ENCODE measurements at places on chromosomes 5 and 9.

DNA sequence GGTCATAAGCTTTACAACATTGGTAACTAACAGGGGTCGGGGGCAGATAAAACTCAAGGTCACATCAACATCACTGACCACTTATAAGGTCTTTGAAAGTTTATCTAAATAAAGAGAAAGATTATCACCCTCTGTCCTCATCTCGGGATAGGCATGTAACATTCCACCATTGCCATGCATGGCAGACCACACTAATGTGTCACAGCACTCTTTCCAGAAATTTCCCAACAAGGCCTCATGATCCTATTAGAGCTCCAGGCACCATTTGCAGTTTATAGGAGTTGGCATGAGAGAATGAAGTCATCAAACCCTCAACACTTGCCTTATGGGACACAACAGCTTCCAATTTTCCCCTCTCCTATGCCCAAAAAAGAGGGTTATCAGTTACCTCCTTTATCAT is 31.9 kb upstream of the ZNF622 start:
- no peak for DNase-seq

DNA sequence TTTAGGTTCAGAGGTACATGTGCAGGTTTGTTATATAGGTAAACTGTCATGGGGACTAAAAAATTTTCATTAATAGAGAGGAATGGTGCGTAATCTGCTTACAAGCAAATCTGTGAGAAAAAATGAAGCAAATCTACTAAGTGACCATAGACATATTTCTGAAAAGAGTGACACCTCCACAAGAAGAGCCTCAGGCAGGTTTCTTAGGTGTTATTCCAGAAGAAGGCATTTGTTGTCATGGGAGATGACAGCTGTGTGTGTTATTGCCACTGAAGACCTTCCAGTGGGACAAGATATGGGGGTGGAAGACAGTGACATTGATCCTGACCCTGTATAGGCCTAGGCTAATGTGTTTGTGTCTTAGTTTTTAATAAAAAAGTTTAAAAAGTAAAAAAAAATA is 68.8 kb upstream of the PANK3 start:
- no peak for DNase-seq

GRCh38 chr9:97983589-97984187 is 547 bp downstream of the ANP32B start:
- peak; percentile 67 for DNase-seq

GRCh38 chr5:31106278-31106677 is 87.2 kb upstream of the CDH6 start:
- no peak for DNase-seq

- DNase-seq: no peak
These were observed 1295.6 kb upstream of the CDH6 start for GRCh38 chr5:29897916-29898315.

DNA sequence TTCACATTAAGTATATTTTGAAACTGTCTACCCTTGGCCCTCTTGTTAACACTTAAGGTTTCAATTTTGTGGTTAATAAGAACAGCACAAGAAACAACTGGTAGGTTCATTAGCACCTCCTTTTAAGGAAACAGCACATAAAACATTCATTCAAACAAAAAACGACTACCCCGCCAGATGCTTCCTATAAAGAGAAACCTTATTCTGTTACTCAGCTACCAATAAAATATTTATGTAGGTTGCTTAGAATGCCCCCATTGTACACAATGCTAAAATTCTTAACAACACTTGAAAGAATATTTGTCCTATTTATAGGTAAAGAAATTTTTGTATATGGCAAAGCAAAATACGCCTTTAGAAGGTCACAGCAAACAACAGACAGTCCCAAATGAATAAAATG is 23.2 kb downstream of the CDK5RAP2 start:
- no peak for DNase-seq

DNA sequence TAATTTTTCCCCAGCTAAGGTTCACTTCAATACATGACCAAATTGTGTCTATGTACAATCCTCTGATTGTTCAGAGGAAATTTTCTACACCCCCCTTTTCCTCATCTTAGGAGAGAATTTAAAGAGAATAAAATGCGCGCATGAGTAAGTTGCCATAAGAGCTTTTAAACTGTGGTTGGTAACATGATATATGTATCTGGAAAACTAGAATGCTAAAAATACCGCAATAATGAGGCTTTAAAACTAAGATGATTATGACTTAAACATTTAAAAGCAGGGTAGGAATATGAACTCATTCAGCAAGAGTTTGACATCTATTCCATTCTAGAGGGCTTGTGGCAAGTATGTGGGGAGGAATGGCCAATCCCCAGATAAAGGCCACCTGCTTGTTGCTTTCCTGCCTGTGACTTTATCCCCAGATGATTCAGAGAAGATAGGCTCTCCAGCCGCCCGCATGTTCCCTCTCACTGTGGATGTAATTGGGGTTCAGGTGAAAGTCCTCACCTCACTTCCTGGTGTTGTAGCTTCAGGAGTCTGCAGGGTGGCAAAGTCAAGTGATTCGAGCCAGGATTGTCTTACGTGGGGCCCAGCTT is 26.5 kb upstream of the BASP1 start:
- no peak for DNase-seq

Data from OCI-M1 (cell line).